ENCODE measurements at places on chromosomes 2 and 18.

GRCh38 chr2:47300609-47301276, 102.2 kb upstream of the MSH2 start:
- no peak for DNase-seq

DNA sequence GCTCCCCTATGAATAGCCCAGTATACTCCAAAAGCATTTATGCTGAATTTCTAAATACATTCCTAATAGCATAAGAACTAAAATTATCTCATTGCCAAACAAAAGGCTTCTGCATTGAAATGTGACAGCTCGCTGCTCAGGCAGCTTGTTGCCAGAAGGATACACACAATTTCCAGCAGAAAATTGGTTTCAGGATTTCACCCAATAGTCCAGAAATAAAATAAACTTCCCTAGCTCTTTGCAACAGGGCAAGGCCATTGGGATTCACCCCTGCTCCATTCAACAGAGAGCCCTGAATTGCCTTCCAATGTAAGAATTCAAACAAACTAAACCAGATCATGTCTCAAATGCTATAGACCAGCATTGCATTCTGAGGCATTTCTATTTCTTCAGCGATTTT, 70.7 kb downstream of the RBM43 start:
- no peak for DNase-seq

DNA sequence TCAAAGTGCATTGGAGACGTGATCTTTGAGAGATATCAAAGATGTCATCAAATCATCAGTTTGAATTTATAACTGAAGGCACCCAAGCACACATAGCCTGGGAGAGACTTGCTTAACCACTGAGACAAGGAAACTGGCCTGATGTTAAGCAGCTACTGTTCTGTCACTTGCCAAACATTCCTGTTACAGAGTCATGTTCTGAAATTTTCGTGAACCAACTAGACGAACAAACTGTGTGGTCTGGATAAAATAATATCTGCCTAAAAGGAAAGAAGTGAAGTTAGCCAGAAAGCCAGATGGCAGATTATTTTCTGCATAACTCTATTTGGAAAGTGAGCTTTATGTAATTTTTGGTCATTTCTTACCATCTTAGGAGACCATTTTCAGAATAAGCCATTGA, 51.4 kb downstream of the SPATS2L start:
- no peak for DNase-seq

DNA sequence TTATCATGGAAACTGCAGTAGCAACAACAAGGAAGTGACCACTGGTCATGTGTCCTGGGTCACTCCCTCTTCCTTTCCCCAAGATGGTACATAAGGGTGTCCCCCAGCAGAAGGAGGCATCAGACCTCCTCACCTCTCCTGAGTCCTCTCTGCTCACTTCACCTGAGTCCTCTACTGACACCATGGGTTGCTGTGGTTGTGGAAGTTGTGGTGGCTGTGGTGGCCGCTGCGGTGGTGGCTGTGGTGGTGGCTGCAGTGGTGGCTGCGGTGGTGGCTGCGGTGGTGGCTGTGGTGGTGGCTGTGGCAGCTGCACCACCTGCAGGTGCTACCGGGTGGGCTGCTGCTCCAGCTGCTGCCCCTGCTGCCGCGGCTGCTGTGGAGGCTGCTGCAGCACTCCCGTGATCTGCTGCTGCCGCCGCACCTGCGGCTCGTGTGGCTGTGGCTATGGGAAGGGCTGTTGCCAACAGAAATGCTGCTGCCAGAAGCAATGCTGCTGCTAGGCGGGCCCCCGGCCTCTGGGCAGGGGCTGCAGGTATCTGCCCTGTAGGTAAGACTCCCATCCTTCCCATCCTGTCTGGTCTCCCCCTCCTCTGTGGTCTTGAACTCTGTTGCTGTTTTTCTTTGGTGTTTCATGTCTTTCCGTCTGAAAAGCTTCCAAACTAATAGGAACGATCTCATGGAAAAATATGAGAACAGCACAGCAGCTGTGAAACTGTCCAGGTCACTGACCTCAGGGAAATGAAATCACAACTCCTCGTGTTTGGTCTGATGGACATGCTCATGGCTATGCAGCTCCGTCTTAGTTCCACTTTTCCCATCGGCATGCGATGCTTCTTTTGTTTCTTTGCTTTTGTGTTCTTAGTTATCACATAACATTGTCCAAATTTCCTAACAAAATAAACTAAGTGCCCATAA, at the start of gene SCYGR4:
Gene SCYGR4, plus strand, starts transcription at position 183 of the 915 bp plus-strand sequence. Its CDS starts 0 bp downstream, at position 183.
- no peak for DNase-seq

DNA sequence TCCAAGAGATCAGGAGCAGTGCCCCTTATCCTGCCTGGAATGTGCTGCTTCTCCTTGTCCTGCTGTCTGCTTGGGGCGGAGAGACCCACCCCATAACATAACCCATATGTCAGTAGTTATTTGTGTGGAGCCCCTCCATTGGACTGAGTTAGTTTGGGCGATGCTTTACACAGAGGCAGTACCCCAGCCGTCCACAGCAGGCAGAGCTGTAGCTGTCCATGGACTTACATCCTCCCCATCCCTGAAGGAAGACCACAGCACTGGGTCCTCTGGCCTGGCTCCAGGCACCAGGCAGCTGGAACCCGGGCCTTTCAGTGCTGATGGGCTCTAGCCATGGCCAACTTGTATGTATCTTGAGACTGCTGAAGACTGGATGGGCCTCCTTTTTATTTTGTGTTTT, 20.3 kb downstream of the GKN2 start:
- no peak for DNase-seq

DNA sequence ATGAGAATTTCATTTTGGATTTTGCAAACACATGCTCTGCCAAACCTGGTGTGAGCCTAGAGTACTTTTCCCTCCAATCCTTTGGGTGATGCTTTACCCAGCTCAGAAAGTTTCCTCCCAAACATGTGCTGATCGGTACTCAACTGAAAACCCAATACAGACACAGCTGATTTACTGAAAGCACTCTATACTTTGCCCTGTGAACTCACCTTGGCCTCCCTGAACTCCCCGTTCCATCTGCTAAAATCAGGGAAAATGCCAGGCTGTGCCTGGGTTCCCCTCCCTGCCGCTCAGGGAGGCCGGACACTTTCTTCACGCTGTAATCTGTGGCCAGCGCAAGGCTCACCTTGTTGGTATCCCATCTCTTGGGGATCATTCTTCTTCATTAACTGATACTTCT, 391.2 kb downstream of the CBLN2 start:
- no peak for DNase-seq

- no peak for DNase-seq
Observed at GRCh38 chr2:192202373-192202772, 7.6 kb upstream of the TMEFF2 start.

DNA sequence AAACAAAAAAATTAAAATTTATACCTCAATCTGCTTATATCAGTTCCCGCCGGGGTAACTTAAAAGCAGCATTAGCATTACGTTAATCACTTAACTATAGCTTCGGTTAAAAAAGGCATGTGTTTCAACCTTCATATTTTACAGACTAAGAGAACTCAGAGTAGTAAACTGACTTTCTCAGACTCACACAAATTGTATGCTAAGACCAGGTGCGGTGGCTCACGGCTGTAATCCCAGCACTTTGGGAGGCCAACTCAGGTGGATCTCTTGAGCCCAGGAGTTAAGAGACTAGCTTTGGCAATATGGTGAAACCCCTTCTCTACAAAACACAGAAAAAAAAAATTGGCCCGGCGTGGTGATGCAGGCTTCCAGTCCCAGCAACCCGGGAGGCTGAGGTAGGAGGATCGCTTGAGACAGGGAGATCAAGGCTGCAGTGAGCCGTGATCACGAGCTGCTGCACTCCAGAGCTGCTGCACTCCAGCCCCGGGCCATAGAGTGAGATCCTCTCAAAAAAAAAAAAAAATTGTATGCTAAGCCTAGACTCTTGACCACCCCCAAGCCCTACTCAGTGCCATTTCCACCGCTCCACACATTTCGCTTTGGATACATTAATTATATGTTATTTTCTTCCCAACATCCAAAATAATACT, 2.4 kb downstream of the HNRNPLL start:
- no peak for DNase-seq

DNA sequence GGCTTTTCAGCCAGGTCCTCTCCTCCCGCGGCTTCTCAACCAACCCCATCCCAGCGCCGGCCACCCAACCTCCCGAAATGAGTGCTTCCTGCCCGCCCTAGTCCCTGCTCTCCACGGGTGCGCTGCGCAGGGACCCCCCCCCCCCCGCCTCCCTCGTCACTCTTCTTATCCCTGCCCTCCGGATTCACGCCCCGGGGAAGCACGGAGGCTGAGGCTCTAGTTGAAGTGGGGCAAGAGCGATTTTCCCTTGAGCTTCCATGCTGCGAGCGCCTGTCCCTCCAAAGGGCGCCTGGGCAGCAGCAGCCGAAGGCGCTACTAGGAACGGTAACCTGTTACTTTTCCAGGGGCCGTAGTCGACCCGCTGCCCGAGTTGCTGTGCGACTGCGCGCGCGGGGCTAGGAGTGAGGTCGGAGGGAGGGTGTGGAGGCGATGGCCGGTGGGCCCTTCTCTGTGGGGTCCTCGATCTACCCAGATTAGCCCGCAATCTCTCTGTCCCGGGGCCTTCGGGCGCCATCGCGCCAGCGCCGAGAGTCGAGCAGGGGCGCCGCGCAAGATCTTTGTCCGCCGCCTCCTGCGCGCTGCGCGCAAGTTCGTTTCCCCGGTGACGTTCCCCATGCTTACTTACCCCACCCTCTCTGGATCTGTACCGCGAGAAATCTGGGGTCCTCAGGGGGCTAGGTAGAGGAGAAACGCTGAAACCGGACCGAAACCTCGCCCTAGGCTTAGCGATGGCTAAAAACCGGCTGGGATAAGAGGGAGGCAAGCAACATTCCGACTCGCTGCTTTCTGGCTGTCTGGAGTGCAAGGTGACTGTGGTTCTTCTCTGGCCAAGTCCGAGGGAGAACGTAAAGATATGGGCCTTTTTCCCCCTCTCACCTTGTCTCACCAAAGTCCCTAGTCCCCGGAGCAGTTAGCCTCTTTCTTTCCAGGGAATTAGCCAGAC, 677 bp downstream of the GAD1 start:
- DNase-seq, result no peak

GRCh38 chr2:128605931-128606330, 287.3 kb upstream of the HS6ST1 start:
- DNase-seq, result no peak

GRCh38 chr2:221562226-221562625, 9.9 kb downstream of the EPHA4 start:
- no peak for DNase-seq

- DNase-seq, result no peak
Observed at GRCh38 chr18:48841381-48842258, 109.1 kb downstream of the SMAD7 start.

GRCh38 chr18:76482971-76483691, 11.9 kb downstream of the ZNF516 start:
- no peak for DNase-seq

- DNase-seq, result no peak
Observed at GRCh38 chr2:26591619-26592505, 49.3 kb downstream of the CIB4 start.

- no peak for DNase-seq
Observed at GRCh38 chr18:36130039-36130831, 536 bp downstream of the ELP2 start.

DNA sequence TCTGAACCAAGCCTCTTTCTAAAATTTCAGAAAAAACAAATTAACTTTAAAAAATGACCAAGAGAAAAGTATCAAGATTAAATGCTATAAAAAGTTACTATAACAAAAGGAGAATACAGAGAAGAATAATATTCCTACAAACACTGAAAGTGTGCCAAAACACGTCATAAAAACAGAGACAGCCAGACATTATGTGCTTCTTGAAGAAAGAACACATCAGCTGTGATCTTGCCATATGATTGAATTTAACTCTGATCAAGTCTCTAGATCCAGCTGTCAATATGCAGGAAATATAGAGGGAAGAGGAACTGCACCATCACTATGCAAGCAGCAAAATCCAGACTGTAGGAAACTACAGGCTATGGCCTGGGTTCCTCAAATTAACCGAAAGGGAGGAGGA, 33.7 kb upstream of the COL5A2 start:
- no peak for DNase-seq

- peak; percentile 95 for DNase-seq
Observed at GRCh38 chr2:36380624-36381481, 25.3 kb downstream of the CRIM1 start.

GRCh38 chr18:6342990-6343389, 71.7 kb downstream of the L3MBTL4 start:
- DNase-seq, result no peak

DNA sequence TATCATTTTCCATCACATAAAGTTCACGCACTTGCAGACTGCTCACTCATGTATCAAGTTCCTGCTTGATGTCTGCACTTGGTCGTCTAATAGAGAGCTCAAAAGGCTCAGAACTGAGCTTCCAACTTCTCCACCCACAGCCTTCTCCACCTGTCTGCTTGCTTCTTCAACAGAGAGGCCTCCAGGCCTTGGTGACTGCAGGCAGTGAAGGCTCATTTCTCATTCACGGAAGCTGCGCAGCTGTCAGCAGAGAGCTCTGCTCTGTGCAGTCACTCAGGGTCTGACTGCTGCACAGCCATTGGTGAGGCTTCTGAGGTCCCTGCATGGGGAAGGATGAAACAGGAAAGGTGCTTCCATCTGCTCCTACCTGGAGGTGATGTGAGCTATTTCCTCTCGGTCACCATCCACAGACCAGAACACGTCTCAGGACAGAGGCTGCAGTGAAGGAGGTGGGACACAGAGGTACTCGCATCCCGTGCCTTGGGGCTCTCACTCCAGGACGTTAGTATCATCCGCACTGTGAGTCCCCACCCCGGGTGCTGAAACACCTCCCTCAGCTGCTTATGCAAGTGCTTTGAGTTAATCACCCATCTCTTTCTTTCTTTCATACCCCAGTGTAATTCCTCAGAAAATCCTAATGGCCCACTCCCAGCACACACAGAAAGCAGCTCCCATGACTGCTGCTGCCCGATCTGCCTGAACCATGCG, 126.2 kb downstream of the TMEM18 start:
- DNase-seq, result no peak

- DNase-seq, result no peak
Observed at GRCh38 chr2:26932974-26933373, 37.5 kb upstream of the MAPRE3 start.

DNA sequence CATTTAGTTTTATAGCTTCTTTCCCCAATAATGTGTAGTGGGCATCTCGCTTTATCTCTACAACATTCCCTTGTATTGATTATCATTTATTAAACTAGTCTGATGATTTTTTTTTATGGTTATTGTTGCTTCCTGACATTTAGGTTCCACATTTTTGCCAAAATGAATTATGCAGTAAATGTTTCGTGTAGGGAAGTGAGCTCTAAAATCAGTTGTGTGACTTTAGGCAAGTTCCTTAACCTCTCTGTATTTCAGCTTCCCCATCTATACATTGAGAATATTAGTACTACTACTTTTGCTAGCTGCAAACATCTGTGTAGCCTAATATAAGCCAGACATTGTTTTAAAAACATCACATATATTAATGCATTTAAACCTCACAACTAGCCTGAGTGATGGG, 22.9 kb downstream of the SOCS6 start:
- no peak for DNase-seq

GRCh38 chr2:24702800-24703199, 90.4 kb downstream of the PTRHD1 start:
- DNase-seq, result peak; percentile 16

GRCh38 chr2:120203251-120204021, 19.8 kb downstream of the TMEM185B start:
- no peak for DNase-seq
